ENCODE measurements at places on chromosomes 3 and 15.

DNA sequence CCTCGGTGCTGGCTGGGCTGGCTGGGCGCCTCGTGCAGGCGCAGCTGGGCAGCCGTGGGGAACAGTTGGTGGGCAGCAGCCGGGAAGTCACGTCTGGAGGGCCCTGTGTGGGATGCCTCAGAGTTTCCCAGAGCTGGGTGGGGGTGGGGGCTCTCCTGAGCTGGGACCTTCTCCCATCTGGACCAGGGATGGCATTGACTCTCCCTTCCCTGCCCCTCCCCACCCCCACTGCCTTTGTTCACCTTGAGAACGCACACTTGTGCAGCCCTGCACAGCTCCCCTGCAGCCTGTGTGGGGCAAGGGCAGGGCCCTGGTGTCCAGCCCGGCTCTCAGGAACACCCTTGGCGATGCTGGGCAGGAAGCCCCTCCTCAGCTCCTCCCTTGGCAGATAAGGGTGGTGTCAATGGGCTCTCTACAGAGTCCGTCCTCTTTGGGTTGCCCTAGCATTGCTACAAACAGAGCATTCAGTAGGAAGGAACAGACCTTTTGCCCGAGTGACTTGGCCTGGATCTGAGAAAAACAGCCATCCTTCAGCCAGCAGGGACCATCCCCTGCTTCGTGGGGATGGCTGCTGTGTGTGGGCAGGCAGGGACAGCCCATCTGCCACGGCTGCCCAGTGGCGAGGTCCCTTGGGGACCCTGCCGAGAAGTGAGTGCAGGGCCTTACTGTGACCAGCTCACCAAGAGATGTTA is 25.5 kb upstream of the KLF13 start:
- no peaks in the 10 kb centered on the region for H3K4me1 ChIP-seq
- no peak for DNase-seq
- no peaks in the 10 kb centered on the region for H3K27me3 ChIP-seq
- H3K36me3 ChIP-seq: no peaks in the 10 kb centered on the region

GRCh38 chr3:47370887-47371697 is 9.7 kb upstream of the PTPN23 start:
- no peaks in the 10 kb centered on the region for H3K4me1 ChIP-seq
- DNase-seq: no peak
- H3K27ac ChIP-seq: no peak overlapping the region
- H3K4me3 ChIP-seq: no peak overlapping the region

- peaks cover 11% of the 10 kb centered on the region for H3K36me3 ChIP-seq
- no peaks in the 10 kb centered on the region for H3K27me3 ChIP-seq
- peak; percentile 23 for DNase-seq
- H3K4me1 ChIP-seq: no peaks in the 10 kb centered on the region
- peak overlapping the region; percentile 82 for H3K4me3 ChIP-seq
Measured at GRCh38 chr3:134371542-134372324, 2.5 kb downstream of the AMOTL2 start.

- peaks cover 4% of the 10 kb centered on the region for H3K4me1 ChIP-seq
- DNase-seq: no peak
- H3K36me3 ChIP-seq: no peaks in the 10 kb centered on the region
- H3K4me3 ChIP-seq: no peak overlapping the region
- H3K27ac ChIP-seq: no peak overlapping the region
Measured at GRCh38 chr3:142916605-142917004, 27.7 kb upstream of the PCOLCE2 start.

DNA sequence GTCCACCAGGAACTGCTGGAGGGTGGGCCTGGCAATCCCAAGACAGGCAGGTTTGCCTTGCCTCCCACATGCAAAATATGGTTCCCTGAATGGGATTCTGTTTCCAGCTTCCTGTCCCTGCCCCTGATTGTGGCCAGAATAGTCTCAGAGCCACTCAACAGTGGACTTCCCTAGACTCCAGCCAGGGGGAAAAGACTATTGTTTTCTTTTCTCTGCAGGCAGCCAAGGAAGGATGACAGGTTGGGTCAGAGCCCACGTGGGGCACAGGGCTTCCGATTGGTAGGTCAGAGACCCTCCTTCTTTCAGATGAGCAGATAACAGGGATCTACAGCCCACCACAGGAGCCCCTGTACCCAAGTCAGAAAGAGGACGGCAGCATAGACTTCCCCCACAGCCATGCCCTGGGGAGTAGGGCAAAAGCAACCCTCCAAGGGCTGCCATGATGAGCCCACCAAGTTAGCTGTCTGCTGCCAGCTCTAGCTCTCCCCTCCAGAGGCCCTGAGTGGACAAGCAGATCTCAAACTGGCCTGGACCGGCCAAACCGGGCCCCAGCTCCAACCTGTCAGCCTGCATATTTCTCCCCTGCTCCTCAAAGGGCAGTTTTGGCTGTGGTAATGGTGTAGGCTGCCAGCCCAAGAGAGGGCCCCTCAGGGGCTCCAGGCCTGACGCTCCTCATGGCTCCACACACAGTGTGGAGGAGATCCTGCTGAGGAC is 6.4 kb downstream of the TLR9 start:
- H3K4me1 ChIP-seq: no peaks in the 10 kb centered on the region
- no peak for DNase-seq
- H3K4me3 ChIP-seq: no peak overlapping the region
- no peaks in the 10 kb centered on the region for H3K36me3 ChIP-seq

GRCh38 chr3:151835751-151836525 is 22.0 kb downstream of the AADAC start:
- no peak overlapping the region for H3K4me3 ChIP-seq
- no peak overlapping the region for H3K27ac ChIP-seq
- no peaks in the 10 kb centered on the region for H3K36me3 ChIP-seq
- no peaks in the 10 kb centered on the region for H3K4me1 ChIP-seq

DNA sequence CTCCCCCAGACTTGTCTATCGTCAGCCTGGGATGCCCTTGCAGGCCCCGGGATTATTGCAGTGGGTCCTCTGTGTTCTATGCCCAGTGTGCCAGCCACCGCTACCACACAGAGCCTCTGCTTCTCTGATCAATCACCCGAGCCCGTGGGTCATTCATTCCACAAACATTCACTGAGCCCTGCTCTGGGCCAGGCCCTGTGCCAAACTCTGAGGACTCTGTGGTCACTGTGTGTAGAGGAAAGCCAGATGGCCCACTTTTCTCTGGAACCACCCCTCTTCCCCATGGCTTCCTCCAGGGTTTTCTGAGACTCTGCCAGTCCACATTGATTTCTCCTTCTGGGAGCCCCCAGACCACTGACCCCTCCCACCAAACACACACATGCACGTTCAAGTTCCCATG is 55.5 kb downstream of the BSN start:
- no peak overlapping the region for H3K27ac ChIP-seq
- no peaks in the 10 kb centered on the region for H3K36me3 ChIP-seq
- H3K27me3 ChIP-seq: no peaks in the 10 kb centered on the region
- H3K4me1 ChIP-seq: no peaks in the 10 kb centered on the region

GRCh38 chr3:152447511-152447910 is 178.8 kb downstream of the MBNL1 start:
- H3K4me1 ChIP-seq: peaks cover 1% of the 10 kb centered on the region
- no peak for DNase-seq
- no peak overlapping the region for H3K4me3 ChIP-seq
- no peaks in the 10 kb centered on the region for H3K27me3 ChIP-seq
- no peaks in the 10 kb centered on the region for H3K36me3 ChIP-seq

- H3K27me3 ChIP-seq: no peaks in the 10 kb centered on the region
- no peaks in the 10 kb centered on the region for H3K4me1 ChIP-seq
- peak; percentile 88 for DNase-seq
- H3K4me3 ChIP-seq: peak within 1 kb of the TSS; percentile 70
- no peaks in the 10 kb centered on the region for H3K36me3 ChIP-seq
- H3K27ac ChIP-seq: no peak within 1 kb of the TSS
Measured at GRCh38 chr15:62066663-62067447, at the start of gene C2CD4A. Gene C2CD4A, plus strand, starts transcription at chr15:62066977. Its CDS starts 637 bp downstream, at chr15:62067614.

DNA sequence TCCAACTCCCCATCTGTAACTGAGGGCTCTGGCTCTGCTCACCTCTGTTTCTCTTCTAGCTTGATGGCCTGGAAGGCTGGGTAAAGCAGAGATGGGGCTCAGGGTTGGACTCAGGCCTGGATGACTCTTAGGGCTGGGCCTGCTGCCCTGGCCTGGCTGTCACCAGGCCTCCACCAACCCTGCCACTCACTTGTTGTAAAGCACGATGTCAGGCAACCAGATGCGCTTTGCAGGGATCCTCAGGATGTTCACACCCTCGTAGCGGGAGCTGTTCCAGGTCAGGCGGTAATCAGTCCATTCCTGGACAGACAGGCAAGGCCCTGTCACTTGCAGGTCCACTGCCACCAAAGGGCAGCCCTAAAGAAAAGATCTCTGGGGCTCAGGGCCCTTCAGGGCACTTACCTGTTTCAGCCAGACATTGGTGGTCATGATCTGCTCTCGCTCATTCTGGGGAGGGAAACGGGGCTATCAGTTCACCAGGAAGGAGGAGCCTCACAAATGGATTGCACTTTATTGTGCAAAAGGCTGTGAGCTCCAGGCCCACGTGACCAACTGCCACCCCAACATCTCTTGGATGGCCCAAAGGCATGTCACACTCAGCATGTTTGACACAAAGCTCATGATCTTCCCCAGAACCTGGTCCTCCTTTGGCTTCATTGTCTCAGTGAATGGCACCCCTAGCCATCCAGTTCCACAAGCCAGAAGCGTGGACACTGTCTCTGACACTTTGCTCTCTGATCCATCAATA is 9.9 kb downstream of the CHRNB4 start:
- no peaks in the 10 kb centered on the region for H3K27me3 ChIP-seq
- no peak overlapping the region for H3K27ac ChIP-seq
- no peak for DNase-seq
- no peaks in the 10 kb centered on the region for H3K4me1 ChIP-seq
- H3K4me3 ChIP-seq: no peak overlapping the region
- no peaks in the 10 kb centered on the region for H3K36me3 ChIP-seq
